ENCODE measurements at places on chromosomes 6 and 20. TPM values are rescaled to one million over a fixed set of nuclear protein-coding genes. Genes with fewer than 3 reads are reported as not detected.

DNA sequence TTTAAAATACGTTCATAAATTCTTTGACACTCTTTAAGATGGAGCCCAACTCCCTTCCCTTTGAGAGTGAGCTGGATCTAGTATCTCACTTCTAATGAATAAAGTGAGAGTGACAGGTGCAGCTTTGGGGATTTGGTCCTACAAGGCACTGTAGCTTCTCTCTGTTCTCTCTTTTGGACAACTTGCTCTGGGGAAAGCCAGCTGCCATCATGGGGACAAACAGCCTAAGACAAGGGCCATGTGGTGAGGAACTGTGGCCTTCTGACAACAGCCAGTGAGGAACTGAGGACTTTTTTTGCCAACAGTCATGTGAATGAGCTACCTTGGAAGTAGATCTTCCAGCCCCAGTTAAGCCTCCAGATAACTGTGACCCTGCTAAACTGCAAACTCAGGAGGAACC lies 272.8 kb upstream of the AGPAT4 start:
- H3K4me1 ChIP-seq, result no peaks in the 10 kb centered on the region
- H3K27ac ChIP-seq, result no peak overlapping the region
- peaks cover under 1% of the 10 kb centered on the region for H3K36me3 ChIP-seq
- no peak for DNase-seq
- no peaks in the 10 kb centered on the region for H3K27me3 ChIP-seq

Gene SLC17A1
- not detected for total RNA-seq

Gene DEFB124
- not detected for total RNA-seq

DNA sequence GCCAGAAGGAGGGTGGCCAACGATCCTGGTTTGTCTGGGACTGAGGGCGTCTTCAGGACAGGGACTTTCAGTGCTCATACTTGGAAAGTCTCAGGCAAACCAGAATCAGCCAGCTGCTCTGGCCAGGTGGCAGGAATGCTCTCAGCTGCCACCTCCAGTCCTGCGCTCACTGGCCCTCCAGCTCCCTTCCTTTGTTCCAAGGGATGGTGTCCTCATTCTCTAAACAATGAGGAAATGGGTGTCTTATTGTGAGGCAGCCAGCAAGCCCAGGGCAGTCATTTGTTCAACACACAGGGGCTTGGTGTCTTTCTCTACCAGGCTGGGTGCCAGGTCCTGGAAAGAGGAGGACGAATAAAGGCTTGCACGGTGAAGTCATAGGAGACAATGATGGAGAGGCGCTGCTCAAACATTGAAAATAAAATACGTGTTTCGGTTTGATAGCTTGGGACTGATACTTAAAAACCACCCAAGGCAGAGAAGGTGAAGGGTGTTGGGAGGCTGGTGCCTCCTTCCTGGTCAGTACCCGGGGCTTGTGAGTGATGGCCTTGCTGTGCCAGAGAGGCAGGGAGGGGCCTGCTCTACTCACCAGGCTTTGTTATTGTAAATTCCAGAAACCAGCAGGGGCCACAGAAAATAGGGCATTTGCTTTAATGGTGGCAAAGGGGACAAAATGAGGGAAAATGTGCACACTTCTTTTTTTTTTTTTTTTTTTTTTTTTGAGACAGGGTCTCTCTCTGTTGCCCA lies 11.3 kb upstream of the TMEM181 start:
- DNase-seq, result no peak
- no peaks in the 10 kb centered on the region for H3K36me3 ChIP-seq
- H3K27me3 ChIP-seq, result no peaks in the 10 kb centered on the region
- H3K27ac ChIP-seq, result no peak overlapping the region

Gene TGM3
- not detected for total RNA-seq

GRCh38 chr6:149079911-149080491 lies 237.5 kb upstream of the TAB2 start:
- no peaks in the 10 kb centered on the region for H3K27me3 ChIP-seq
- no peaks in the 10 kb centered on the region for H3K36me3 ChIP-seq
- DNase-seq, result peak; percentile 35
- peak overlapping the region; percentile 28 for H3K27ac ChIP-seq

Gene ZNF76
- 45.2 TPM for total RNA-seq

GRCh38 chr6:161000632-161001031 lies 9.1 kb downstream of the MAP3K4 start:
- H3K27ac ChIP-seq, result no peak overlapping the region
- no peak for DNase-seq
- no peaks in the 10 kb centered on the region for H3K27me3 ChIP-seq
- no peak overlapping the region for H3K4me3 ChIP-seq

- DNase-seq, result no peak
- H3K27me3 ChIP-seq, result no peaks in the 10 kb centered on the region
- H3K36me3 ChIP-seq, result no peaks in the 10 kb centered on the region
- H3K4me1 ChIP-seq, result no peaks in the 10 kb centered on the region
- H3K4me3 ChIP-seq, result no peak overlapping the region
These were observed 226.9 kb upstream of the KCNG1 start for GRCh38 chr20:51249781-51250180.

GRCh38 chr6:33696548-33697518 lies 14.7 kb downstream of the UQCC2 start:
- H3K36me3 ChIP-seq, result peaks cover 9% of the 10 kb centered on the region
- no peaks in the 10 kb centered on the region for H3K27me3 ChIP-seq
- peaks cover 97% of the 10 kb centered on the region for H3K4me1 ChIP-seq
- no peak overlapping the region for H3K4me3 ChIP-seq

GRCh38 chr6:124132256-124132655 lies 328.6 kb downstream of the NKAIN2 start:
- no peak for DNase-seq
- H3K27ac ChIP-seq, result no peak overlapping the region
- H3K27me3 ChIP-seq, result no peaks in the 10 kb centered on the region
- H3K36me3 ChIP-seq, result no peaks in the 10 kb centered on the region

- H3K4me1 ChIP-seq, result no peaks in the 10 kb centered on the region
- DNase-seq, result no peak
- no peaks in the 10 kb centered on the region for H3K27me3 ChIP-seq
These were observed 43.4 kb downstream of the LRFN2 start for GRCh38 chr6:40543776-40544175.

Gene ARFGEF3
- 6.9 TPM for total RNA-seq

GRCh38 chr6:46380152-46380807 lies 111.0 kb downstream of the RCAN2 start:
- no peak for DNase-seq
- H3K4me3 ChIP-seq, result no peak overlapping the region
- peaks cover 45% of the 10 kb centered on the region for H3K4me1 ChIP-seq
- no peaks in the 10 kb centered on the region for H3K36me3 ChIP-seq
- no peak overlapping the region for H3K27ac ChIP-seq
- no peaks in the 10 kb centered on the region for H3K27me3 ChIP-seq

GRCh38 chr6:117729613-117730012 lies 54.3 kb downstream of the NUS1 start:
- DNase-seq, result no peak
- H3K27me3 ChIP-seq, result no peaks in the 10 kb centered on the region
- H3K36me3 ChIP-seq, result no peaks in the 10 kb centered on the region
- no peak overlapping the region for H3K4me3 ChIP-seq

Gene KIF13A
- 71.9 TPM for total RNA-seq

GRCh38 chr6:167794161-167795157 lies 32.3 kb upstream of the AFDN start:
- H3K27ac ChIP-seq, result no peak overlapping the region
- H3K4me3 ChIP-seq, result no peak overlapping the region
- H3K27me3 ChIP-seq, result peaks cover 25% of the 10 kb centered on the region
- peaks cover 13% of the 10 kb centered on the region for H3K4me1 ChIP-seq

- DNase-seq, result no peak
- H3K36me3 ChIP-seq, result no peaks in the 10 kb centered on the region
- H3K4me1 ChIP-seq, result no peaks in the 10 kb centered on the region
- H3K27me3 ChIP-seq, result no peaks in the 10 kb centered on the region
- H3K27ac ChIP-seq, result no peak overlapping the region
These were observed 10.5 kb downstream of the ANKRD66 start for GRCh38 chr6:46757214-46757596.

Gene CASS4
- total RNA-seq, result 2.0 TPM

DNA sequence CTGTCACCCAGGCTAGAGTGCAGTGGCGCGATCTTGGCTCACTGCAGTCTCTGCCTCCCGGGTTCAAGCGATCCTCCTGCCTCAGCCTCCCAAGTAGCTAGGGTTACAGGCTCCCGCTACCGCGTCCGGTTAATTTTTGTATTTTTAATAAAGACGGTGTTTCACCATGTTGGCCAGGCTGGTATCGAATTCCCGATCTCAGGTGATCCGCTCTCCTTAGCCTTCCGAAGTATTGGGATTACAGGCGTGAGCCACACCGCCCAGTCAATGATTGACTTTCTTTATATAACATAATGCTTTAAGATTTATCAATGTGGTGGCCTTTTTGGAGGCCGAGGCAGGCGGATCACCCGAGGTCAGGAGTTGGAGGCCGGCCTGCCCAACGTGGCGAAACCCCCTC lies 7.8 kb upstream of the ABT1 start:
- H3K27me3 ChIP-seq, result peaks cover 45% of the 10 kb centered on the region
- no peaks in the 10 kb centered on the region for H3K36me3 ChIP-seq
- no peak for DNase-seq
- H3K4me1 ChIP-seq, result no peaks in the 10 kb centered on the region
- H3K27ac ChIP-seq, result no peak overlapping the region
- H3K4me3 ChIP-seq, result no peak overlapping the region

Gene C20orf144
- not detected for total RNA-seq

GRCh38 chr6:53311586-53311935 lies 37.2 kb downstream of the ELOVL5 start:
- H3K27me3 ChIP-seq, result no peaks in the 10 kb centered on the region
- no peak for DNase-seq
- no peak overlapping the region for H3K27ac ChIP-seq

- DNase-seq, result no peak
- no peaks in the 10 kb centered on the region for H3K27me3 ChIP-seq
These were observed 157.2 kb downstream of the BMP2 start for GRCh38 chr20:6924681-6925080.
